SJSA1 (cell line): ENCODE measurements at places on chromosomes 5 and 9. TPM values are rescaled to one million over a fixed set of nuclear protein-coding genes. Genes with fewer than 3 reads are reported as not detected.

TRIM32 gene
- total RNA-seq, result 18.5 and 19.5 TPM in 2 replicates

- no peak for DNase-seq
These were observed 267.7 kb downstream of the FANCC start for GRCh38 chr9:95049761-95050160.

DNA sequence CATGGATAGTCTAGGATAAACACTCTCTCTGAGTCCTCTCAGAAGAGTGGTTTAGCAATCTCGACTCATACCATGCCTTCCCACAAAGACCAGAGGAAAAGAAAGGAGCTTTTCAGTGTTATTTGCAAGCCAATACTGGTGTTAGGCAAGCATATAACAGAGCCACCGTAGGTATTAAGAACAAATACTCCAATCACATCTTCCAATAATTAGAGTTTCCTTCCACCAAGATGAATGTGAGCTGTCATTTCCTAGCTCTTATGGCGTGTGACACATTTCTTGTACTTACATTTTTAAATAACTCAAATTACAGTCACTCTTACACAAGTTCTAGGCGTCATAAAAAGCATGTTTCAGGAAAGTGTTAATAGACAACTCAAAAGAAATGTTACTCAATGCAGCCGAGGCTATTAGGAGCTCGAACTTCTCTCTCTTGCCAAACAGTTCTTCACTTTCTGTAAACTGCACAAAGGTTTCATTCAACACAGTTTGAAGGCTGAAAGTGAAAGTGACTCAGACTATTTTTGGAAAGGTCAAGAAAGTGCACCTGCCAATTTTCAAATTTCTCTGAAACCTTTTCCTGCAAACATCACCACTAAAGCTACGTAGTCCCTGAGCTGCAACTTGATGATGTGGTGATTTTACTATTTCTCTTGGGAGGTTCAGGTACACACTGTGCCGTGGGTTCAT, 153.8 kb downstream of the AUH start:
- no peak for DNase-seq

- no peak for DNase-seq
These were observed 182.5 kb upstream of the CDH12 start for GRCh38 chr5:23035555-23036090.

DNA sequence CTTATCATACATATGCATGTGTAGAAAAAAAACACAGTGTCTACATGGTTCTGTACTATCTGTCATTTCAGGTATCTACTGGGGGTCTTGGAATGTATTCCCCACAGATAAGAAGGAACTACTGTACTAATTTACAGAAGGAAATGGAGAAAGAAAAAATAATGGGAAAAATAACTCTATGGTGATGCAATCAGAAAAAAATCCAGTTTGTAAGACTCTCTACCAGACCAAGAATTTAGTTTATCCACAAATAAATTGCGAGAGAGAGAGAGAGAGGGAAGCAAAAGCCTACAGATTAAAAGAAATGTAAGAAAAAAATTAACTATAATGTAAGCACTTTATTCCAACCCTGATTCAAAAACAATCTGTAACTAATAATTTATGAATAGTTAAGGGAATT, 708.6 kb upstream of the ZNF608 start:
- no peak for DNase-seq

DNA sequence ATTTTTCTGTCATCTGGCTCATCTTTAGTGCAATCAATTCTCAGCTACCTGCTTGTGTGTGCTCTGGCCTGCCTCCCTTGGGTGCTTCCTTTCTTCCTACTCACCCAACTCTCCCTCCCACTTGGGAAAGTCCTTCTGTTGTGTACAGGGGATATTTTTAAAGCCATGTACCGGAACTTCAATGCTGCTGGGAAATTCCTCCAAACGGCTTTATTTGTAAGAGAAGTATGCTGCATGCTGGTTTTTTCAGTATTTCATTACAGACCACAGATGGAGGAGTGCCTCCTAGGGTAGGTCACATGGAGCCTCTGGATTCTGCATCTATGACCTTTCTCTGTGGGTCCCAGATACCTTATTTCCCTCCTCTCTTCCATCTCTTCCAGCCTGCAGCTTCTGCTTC, 5.4 kb upstream of the HMHB1 start:
- DNase-seq, result no peak
